ENCODE measurements at places on chromosomes 1 and 21.

- DNase-seq: no peak
Observed at GRCh38 chr1:154941333-154942013, 5.0 kb upstream of the PMVK start.

DNA sequence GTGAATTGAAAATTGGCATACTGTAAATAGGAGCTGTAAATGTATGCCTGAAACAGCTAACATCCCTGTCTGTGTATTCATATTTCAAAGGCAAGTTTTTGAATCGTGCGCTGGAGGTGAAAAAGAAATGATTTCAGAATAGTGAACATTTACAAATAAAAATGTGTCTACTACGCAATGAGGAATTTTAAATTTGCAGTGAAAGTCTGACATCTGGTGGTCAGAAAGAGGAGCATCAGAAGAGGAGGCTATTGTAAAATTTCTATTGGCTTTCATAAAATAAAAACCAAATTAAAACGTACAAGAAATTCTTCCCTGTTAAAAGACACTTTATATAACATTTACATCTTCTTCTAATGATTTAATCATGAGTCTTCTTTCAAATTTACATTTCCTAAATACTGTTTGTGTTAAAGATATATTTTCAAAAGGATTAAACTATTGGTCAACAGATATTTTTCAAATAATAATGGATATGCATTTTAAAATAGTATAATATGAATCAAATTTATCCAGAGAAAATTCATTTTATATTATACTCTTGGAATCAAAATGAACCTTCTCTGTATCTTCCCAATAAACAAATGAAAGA is 113.7 kb upstream of the RRP15 start:
- DNase-seq: no peak

DNA sequence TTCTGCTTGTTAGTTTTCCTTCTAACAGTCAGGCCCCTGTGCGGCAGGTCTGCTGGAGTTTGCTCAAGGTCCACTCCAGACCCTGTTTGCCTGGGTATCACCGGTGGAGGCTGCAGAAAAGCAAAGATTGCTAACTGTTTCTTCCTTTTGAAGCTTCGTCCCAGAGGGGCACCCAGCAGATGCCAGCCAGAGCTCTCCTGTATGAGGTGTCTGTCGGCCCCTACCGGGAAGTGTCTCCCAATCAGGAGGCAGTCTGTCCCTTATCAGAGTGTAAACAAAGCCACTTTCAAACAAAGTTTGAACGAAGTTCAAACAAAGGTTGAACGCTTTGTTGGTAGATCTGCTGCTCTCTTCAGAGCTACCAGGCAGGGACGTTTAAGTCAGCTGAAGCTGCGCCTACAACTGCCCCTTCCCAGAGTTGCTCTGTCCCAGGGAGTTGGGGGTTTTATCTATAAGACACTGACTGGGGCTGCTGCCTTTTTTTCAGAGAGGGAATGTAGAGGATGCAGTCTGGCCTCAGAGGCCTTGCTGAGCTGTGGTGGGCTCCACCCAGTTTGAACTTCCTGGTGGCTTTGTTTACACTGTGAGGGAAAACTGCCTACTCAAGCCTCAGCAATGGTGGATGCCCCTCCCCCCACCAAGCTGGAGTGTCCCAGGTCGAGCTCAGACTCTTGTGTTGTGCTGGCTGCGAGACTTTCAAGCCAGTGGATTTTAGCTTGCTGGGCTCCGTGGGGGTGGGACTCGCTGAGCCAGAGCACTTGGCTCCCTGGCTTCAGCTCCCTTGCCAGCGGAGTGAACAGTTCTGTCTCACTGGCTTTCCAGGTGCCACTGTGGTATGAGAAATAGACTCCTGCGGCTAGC is 401.8 kb downstream of the SRGAP2C start:
- no peak for DNase-seq

DNA sequence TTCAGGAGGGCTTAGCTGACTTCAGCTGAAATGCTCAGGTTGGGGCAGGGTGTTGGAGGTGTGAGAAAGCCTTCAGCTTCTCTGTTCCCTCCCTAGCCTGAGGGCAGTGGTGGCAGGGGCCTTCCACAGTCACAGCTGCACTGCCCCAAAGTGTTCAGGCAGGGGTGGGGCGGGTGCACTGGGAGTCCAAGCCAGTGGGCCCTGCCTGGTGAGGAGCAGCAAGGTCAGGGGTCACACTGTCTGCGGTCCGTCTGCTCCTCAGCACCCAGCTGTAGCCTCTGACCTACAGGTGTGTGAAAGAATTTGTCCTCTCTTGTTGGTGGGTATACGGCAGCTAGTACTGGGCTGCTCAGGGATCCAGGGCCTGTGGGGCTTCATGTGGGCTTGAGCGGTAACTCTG is 490.4 kb upstream of the NCAM2 start:
- no peak for DNase-seq

GRCh38 chr21:18723171-18723570 is 319.6 kb upstream of the TMPRSS15 start:
- no peak for DNase-seq

GRCh38 chr1:168613038-168613451 is 36.6 kb downstream of the XCL1 start:
- no peak for DNase-seq

- no peak for DNase-seq
Observed at GRCh38 chr1:201715801-201716741, 112.9 kb upstream of the IPO9 start.

- no peak for DNase-seq
Observed at GRCh38 chr1:59057796-59058195, 239.1 kb upstream of the FGGY start.

DNA sequence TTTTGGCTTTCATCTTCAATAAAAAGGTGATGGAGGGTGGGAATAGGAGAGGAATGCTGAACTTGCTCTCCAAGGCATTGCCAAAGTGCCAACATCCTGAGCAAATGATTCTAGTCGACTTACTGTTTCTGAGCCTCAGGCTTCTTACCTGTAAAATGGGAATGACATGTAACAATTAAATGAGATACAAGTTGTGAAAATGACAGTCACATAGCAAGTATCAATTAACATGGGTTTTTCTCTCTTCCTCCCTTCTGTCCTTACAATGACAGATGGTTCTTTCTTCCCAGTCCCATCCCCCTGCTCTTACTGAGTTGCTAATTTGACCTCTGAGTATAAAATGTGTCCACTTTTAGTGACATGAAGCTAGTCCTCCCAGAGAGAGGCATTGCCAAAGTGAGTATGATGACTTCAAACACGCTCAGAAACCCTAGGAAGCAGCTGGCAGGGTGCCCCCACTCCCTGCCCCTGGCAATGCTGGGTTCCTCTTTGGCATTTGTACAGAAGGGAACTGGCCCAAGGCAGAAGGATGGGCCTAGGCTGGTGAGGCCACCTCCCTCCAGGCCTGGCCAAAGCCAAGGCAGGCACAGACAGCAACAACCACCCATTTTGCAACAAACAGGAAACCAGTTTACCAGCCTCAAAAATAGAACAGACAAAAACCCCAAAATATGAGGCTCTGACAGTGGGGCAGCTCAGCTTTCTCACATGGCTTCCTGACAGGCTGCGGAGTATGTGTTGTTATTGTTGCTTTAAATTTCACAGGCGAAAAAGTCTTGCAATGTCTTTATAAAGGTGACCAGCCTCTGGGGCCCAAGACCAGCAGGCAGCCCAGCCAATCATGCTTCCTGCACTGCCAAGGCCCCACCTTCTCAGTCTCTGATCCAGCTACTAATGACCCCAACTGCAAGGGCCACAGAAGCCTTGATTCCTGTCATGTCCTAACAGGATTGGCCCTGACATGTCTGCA is 115.9 kb downstream of the HIVEP3 start:
- no peak for DNase-seq

- no peak for DNase-seq
Observed at GRCh38 chr1:229347528-229347927, 4.7 kb upstream of the CCSAP start.

- no peak for DNase-seq
Observed at GRCh38 chr1:32341971-32342370, 5.9 kb upstream of the MARCKSL1 start.

DNA sequence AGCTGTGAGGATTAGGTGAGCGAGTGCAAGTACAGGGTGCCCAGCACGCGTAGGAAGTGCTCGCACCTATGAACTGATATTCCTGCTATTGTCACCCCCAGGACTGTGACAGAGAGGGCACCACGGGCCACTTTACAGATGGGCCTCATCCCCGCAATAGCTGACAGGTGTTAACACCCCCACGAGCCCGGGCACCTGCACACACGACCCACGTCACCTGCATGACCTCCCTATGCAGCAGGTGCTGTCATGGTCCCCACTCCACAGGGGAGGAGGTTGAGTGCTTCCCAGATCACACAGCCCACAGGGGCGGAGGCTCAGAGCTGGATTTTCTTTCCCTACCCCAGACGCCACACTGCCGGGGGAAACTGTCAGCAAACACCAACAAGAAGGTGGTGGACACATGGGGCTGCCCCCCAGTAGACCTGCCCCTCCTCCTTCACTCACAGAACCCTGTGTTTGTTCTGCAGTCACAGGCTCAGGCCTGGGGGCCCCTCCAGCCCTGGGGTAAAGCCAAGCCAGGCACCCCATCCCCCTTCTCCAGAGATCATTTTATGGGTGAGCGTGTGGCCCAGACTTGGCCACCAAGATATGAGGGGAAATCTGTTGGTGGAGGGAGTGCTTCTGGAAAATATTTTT is 465.5 kb downstream of the MATN1 start:
- no peak for DNase-seq

DNA sequence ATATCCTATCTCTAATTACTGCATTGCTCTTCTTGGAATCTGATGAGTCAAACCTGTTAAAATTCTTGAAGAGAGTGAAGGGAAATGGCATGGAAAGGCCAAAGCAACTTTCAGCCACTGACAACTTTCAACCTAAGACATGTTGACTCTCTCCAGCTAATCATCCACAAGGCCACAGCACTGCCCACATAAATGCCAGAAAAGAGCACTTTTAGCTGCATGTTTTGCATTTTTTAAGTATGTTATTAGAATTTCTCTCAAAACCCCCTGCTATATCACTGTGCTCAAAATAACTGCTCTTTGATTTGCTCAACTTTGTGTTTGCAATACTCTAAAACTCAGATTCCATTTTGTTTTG is 352.5 kb downstream of the ADGRL2 start:
- DNase-seq: no peak

DNA sequence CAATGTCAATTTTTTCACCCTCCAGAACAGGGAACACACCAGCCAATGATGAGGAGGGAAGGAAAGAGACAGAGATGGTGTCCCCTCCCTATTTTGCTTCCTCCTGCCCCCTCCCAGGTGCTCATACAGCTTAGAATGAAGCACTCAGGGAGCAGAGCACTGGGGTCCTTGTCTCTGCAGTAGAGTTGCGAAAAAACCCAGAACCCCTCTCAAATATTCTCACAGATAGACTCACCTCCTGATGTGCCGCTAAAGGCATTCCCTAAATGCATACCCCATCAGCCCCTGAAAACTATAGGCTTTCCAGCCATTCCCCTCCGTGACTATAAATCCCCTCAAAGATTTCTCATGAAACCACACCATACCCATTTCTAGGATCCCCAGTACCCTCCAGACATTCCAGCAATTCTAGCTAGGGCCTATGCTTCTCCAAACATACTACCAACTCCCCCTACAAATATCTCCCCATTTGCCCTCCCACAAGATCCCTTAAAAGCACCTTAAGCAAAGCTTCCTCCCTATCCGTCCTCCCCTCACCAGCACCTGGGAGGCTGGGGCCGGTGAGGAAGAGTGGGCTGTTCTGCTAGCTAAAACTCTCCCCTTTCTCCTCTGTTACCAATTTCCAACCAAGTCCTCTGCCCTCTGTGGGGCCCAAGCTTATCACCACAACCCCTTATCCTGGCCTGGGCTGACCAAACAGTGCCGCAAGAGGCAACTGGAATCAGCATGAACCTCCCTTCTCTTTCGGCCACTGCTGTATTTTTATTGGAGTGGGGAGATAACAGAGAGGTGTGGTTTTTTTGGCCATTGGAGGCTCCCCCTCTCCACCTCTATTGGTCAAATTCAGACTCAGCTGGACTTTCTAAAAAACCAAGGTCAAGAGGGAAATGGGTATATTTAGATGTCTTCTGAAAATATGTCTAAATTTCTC is 54.7 kb downstream of the RHBG start:
- no peak for DNase-seq

DNA sequence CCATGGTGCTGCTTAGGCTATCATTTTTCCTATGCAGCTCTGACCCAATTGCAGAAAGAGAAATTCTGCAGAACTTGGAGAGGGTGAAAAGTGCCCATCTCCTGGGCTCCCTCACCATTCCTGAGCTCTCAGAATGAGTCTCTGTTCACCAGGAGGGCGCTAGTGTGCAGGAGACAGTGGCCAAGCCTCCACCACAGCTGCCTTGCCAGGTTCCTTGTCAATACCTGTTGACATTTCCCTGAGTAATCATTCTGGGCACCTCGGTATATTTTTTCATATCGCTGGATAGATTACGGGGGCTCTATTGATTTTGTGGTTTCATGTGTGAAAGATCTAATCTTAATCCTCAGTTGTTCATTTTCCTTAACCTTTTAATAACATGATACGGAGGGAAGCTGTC is 13.0 kb upstream of the C8B start:
- DNase-seq: no peak

GRCh38 chr1:7993593-7994479 is 32.3 kb downstream of the ERRFI1 start:
- no peak for DNase-seq
